D721Med (cell line): ENCODE measurements at places on chromosomes 13 and 19.
A peak's percentile ranks its signal among the peaks of the same experiment; 100 is the strongest.

DNA sequence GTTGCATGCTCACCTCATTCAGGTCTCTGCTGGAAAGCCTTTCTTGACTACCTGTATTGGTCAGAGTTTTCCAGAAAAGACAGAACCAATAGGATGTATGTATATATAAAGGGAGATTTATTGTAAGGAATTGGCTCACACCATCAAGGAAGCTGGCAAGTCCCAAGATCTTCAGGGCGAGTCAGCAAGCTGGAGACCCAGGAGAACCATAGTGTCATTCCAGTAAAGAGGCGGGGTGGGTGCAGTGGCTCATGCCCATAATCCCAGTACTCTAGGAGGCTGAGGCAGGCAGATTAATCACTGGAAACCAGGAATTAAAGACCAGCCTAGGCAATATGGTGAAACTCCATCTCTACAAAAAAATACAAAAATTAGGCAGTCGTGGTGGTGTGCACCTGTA, 30.4 kb upstream of the FARP1 start:
- no peak for DNase-seq

GRCh38 chr13:80798576-80799133, 457.7 kb upstream of the SPRY2 start:
- no peak for DNase-seq

DNA sequence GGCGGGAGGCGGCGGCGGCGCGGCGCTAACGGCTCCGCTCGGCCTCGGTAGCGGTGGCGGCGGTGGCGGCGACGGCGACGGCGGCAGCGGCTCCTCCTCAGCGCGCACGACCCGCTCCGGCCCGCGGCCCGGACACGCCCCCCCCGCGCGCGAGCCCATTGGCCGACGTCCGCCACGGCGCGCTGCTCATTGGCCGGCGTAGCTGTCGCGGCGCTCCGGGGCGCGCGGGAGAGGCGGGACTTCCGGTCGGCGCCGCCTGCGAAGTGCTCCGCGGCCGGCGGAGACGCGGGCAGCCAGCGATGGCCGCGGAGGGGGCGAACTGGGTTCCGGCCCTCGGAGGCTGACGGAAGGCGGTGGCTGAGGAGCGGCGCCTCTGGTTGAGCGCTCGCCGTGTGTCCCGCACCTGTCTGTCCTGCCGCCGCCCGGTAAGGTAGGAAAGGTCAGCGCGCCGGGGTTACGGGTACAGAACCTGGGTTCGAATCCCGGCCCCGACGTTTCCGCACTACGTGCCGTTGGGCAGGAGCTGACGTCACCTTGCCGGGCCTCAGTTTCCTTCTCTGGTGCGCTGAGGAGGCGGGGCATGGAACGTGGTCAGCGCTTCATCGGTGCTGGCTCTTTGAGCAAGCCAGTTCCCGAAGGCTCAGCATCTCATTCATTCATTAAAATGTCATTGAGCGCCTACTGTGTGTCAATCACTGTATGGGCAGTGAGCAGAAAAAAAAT, at the start of gene ELAVL1:
Gene ELAVL1 (minus strand): TSS at position 108 of the 723 bp plus-strand sequence. CDS start 13,826 bp downstream, outside the sequence.
- peak; percentile 89 for DNase-seq

- DNase-seq, result no peak
Measured at GRCh38 chr19:34847393-34847792, 74.4 kb upstream of the ZNF599 start.

DNA sequence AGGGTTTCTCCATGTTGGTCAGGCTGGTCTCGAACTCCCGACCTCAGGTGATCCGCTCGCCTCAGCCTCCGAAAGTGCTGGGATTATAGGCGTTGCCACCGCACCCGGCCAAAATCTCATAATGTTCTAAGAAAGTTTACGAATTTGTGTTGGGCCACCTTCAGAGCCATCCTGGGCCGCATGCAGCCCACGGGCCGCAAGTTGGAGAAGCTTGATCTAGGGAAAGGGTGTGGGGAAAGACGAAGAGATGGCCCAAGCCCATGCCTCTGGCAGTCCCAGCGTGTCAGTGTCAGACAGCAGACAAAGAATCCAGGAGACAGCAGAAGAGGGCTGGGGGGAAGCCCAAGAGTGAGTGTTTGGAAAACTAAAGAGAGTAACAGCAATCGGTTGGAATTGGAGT, 17.3 kb upstream of the PNMA8C start:
- DNase-seq, result no peak

DNA sequence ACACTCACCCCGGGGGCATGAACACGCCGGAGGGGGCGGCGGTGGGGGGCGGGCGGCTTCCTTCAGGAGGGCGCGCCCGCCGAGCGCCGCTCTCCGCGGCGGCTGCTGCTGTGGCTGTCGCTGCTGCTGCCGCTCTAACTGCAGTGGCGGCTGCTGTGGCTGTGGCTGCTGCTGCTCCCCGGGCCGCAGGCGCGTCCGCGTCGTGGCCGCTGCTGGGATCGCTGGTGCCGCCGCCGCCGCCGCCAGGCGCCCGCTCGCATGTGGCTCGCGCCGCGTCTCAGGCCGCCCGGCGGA, at the start of gene BBC3:
Gene BBC3 (minus strand): TSS at position 279 of the 294 bp plus-strand sequence. CDS start 2,768 bp downstream, outside the sequence.
- DNase-seq, result no peak

GRCh38 chr19:36046443-36047050, 7.5 kb downstream of the THAP8 start:
- DNase-seq, result no peak

- no peak for DNase-seq
Measured at GRCh38 chr13:75870397-75870903, 234.3 kb downstream of the LMO7 start.

- no peak for DNase-seq
Measured at GRCh38 chr13:102399791-102400674, 1.8 kb downstream of the FGF14 start.

DNA sequence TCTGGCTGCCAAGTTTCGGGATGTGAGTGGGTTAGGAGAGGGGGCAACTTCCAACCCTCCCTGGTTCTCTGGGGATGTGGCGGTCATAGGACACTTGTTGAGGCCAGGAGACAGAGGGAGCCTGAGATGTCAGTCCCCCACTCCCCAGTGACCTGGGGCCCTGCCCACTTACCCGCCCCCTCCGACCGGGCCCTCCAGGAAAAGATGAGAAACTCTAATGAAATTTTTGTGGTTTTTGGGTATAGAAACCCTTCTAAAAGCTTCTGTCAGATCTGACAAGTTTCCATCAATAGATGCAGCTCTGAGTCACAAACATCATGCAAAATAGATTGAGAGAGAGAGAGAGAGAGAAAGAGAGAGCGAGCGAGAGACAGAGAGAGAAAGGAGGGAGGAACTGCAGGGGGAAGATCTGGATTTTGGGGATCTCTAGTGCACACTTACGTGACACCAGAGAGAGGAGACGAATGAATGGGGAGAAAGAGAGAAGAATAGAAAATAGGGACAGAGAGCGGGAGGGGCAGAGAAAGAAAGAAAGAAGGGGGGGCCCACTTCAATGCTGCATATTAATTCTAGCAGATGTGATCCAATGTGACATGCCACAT, 94.0 kb downstream of the PTPRS start:
- DNase-seq, result no peak

DNA sequence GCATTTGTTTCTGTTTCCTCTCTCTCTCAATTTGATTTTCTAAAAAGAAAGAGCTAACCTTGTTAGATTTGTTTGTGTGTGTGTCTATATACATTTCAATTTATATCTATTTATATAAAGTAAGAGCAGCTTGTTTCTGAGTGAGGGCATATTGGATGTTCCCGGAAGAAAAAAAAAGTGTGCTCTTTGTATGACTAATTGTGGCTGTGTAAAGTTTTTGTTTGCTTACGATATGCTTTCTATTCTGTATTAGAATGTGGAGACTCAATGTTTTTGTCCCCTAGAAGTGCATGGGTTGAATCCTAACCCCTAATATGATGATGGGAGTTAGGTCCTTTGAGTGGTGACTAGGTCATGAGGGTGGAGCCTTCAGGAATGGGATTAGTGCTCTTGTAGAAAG, 66.6 kb upstream of the C1QTNF9B start:
- DNase-seq, result no peak

GRCh38 chr19:17338433-17339078, 1.2 kb downstream of the GTPBP3 start:
- DNase-seq, result no peak

GRCh38 chr13:113647351-113648215, 10.4 kb downstream of the ATP4B start:
- no peak for DNase-seq

DNA sequence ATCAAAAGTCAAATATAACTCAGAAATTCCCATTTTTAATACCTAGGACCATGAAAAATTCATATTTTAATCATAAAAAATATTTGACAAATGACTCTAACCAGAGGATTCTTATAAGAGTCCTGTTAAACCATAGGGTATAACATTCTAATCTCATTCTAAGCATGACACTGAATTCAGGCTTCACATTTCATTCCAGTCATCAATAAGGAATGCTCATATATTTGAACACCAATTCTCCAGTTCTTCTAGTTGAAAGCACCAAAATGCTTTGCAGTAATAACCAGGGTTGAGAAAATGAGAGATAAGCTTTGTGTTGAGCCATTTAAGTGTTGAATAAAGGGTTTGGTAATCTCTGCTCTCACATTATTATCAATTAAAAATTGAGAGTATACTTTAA, 147.5 kb downstream of the VWA8 start:
- DNase-seq, result no peak

DNA sequence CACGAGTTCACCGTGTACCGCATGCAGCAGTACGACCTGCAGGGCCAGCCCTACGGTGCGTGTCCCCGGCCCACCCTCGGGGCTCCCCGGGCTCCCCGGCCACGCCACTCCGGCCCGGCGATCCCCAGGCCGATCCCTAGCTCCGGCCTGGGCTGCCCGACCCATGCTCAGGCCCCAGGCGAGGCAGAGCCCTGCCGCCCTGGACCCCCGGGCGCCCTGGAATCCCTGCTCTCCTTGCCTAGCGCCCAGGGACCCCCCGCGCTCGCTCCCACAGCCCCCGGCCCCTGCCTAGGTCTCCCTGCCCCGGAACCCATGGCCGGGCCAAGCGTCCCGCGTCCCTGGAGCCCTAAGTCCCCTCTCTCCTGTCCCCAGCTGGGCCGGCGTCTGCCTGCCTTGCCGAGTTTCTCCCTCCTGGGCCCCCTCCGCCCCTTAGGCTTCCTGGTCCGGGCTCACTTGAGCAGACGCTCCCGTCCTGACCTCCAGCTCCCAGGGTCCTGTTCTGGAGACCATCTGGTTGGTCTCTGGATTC, 494 bp downstream of the NCLN start:
- no peak for DNase-seq

GRCh38 chr13:40275155-40275554, 391.3 kb downstream of the FOXO1 start:
- no peak for DNase-seq

DNA sequence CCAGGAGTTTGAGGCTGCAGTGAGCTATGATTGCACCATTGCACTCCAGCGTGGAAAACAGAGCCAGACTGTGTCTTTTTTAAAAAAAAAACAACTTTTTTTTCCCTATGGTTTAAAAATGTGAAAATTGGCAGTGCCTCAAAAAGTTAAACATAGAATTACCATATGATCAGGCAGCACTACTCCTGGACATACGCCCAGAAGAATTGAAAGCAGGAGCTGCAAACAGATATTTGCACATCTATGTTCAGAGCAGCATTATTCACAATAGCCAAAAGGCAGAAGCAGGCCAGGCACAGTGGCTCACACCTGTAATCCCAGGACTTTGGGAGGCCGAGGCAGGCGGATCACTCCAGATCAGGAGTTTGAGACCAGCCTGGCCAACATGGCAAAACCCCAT, 3.8 kb upstream of the RETN start:
- no peak for DNase-seq
